ENCODE measurements at places on chromosomes 11 and 22. TPM values are rescaled to one million over a fixed set of nuclear protein-coding genes. Genes with fewer than 3 reads are reported as not detected.

DNA sequence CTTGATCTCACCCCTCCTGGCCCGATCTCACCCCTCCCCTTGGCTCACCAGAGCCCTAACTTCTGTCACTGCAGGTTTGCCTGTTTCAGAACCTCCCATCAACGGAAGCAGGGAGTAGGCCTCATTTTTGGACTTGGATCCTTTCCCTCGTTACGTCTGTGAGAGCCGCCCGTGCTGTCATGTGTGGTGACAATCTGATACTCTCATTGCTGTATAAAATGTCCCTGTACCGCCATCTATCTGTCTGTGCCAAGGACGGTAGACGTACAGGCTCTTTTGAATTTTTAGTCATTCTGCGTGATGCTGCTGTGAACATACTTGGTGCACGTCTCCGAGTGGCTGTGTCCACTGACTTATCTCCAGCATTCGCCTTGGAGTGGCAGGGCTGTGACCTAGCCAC, 1163.1 kb downstream of the BRD1 start:
- DNase-seq, result no peak

GRCh38 chr11:64121663-64122410, 44.1 kb downstream of the MACROD1 start:
- DNase-seq, result peak; percentile 43

GRCh38 chr11:118434123-118434552, 2.2 kb upstream of the KMT2A start:
- DNase-seq, result no peak

DNA sequence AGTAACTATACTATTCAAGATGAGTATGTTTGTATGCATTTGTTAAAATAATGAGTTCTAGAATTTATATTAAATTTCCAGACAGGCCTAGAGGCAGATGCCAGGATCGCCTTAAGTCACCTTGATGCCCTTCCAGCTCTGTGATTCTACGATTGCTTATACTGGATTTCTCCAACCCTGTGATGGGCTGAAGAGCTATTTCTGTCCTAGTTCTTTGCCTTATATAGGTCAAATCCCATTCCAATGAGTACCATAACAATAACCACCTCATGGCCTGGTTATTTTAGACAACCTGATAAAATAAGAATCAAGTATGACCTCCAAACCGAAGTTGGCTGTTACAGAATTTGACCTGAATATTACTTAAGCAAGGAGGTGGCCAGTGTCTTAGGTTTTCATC, 79.8 kb upstream of the BLID start:
- no peak for DNase-seq

GRCh38 chr11:86151174-86152005, 82.5 kb upstream of the PICALM start:
- DNase-seq, result peak; percentile 71

- DNase-seq, result no peak
Measured at GRCh38 chr11:113885897-113886296, 10.5 kb upstream of the USP28 start.

- no peak for DNase-seq
Measured at GRCh38 chr22:37499027-37499707, 13.0 kb upstream of the MFNG start.

GRCh38 chr11:72639502-72640375, 34.5 kb downstream of the PDE2A start:
- no peak for DNase-seq

DNA sequence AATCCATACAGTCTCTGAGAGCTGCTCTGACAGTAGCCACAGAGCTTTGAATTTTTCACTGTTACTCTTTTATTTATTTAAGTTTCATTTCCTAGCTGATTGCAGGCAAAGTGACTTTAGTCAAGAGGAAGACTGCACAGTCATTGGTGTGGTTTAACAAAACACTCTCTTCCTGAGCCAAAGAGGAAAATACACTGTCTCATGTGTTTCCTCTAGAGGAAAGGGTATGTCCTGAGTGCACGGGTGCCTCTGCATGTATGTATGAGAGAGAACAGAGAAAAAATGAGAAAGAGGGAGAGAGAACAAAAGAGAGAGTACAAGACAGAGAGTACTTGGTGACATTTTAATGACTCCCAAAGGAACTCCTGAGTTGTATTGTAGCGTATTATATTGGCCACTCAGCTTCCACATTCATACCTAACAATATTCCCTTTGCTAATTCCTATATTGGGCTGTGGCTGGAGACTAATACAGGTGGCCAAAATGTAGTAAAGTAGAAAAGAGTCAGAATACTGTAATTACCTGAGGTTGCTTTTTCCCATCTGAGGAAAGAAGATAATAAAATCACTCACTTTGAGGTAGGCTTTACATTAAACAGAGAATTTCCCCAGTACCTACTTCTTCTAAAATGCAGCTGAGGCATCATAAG, at the start of gene OR4D9:
OR4D9 (plus strand) TSS at position 599 of the 649 bp plus-strand sequence. CDS start 3,374 bp downstream, outside the sequence.
- no peak for DNase-seq

- DNase-seq, result no peak
Measured at GRCh38 chr11:103210543-103210942, 101.3 kb downstream of the DYNC2H1 start.

- no peak for DNase-seq
Measured at GRCh38 chr11:34346551-34346950, 11.3 kb downstream of the ABTB2 start.

DNA sequence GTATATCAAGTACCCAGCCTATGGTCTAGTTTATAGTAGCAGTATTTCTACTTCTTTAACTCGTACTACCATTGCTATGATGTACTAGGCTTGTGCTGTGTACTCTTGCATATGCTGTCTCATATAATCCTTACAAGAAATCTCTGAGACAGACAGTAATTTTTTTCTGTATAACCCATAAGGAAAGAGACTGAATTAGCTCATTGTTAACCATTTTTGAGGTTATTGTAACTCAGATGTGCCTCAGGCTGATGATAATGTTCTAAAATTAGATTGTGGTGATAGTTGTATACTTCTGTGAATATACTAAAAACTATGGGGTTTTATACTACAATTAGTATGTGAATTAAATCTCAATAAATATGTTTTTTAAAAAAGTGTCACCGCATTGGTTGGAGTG, 112.2 kb upstream of the RRM1 start:
- no peak for DNase-seq

- no peak for DNase-seq
Measured at GRCh38 chr11:62353841-62354240, 16.6 kb downstream of the ASRGL1 start.

DNA sequence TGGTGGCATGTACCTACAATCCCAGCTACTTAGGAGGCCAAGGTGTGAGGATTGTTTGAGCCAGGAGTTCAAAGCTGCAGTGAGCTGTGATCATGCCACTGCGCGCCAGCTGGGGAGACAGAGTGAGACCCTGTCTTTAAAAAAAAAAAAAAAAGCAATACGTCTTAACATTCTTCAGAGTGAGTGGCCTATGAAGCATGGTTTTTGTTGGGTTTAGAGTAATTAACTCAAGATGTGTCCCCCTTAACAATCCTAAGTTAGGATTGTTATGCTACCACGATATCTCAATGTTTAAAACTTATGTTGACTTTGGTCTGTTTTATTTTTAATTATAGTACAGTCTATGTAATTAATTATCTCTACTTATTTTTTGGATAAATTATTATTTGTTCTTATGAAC, 156.1 kb downstream of the HIPK3 start:
- DNase-seq, result no peak

DNA sequence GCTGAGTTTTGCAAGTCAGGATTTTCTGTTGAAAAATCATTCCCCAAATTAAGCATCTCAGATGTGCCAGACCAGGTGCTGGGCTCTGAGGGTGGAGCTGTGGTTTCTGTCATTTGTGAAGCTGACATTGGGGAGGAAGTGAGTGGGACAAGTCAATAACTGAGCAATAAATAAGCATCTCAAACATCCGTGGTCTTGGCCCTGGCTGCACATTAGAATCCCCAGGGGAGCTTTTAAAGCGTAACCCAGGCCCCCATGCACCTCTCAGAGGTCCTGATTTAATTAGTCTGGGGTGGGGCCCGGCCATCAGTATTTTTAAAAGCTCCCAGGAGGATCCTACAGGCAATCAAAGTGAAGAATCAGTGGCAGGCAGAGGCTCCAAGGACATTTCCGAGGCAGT, 420.0 kb downstream of the MN1 start:
- no peak for DNase-seq

DNA sequence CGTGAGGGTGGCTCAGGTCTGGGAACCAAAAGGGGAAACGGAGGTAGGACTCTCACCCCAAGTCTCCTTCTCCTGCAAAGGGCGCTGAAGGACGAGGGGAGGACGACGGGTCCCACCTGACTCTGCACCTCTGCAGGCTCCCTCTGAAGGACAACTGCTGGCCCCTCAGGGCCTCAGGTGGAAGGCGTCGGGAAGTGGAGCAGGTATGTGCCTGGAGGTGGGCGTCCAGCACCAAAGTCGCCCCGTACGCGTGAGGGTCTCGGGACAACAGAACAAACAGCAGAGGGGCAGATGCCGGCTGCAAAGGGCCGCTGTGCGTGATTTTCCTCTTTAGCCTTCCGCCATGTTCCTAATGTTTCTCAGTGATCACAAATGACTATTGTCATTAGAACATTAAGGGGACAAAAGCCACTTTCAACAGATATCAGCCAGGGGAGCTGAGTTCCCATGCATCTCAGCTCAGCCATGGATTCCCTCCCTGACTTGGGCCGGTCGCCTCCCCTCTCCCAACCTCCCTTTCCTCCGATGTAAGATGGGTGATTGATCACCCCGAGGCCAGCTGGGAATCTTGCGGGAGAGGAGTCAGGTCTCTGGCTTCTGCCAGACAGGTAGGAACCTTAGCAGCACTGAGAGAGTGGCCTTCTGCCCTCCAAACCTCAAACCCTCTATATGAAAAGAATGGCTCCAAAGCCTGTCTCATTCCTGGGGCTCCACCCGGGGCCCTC, 836 bp downstream of the SLC16A8 start:
- no peak for DNase-seq

GRCh38 chr11:17387811-17388210, 648 bp downstream of the KCNJ11 start:
- DNase-seq, result no peak

DNA sequence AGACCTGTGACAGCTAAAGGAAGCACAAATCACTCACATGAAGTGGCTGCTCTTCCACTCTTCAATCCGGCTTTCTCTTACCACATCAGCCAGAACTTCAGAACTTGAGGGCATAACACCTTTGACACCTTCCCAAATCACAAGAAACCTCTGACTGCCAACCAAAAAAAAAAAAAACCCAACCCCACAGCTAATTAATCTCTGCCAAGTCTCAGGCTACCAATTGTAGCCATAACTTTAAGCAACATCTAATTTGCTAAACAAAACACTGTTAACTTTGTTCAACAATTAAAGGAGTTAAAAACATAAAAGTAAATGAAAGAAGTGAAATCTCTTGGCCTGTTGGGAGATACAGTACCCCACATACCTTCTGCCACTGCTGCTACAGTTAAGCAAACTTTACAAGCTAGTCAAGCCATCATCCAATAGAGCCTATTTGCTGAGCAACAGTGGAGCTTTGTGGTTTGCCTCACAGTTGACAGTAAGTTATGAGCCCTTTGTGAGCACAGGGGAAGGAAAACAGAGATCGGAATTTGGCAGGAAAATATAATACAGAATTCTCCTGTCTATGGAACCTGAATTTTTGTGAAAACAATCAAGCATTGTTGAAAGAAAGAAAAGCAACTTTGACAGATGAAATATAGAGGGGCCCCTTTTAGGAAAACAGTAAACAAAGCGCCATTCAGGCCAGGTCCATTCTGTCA, at the start of gene SOX6:
SOX6 (minus strand) TSS at position 490 of the 704 bp plus-strand sequence. CDS start 15,298 bp downstream, outside the sequence.
- no peak for DNase-seq

DNA sequence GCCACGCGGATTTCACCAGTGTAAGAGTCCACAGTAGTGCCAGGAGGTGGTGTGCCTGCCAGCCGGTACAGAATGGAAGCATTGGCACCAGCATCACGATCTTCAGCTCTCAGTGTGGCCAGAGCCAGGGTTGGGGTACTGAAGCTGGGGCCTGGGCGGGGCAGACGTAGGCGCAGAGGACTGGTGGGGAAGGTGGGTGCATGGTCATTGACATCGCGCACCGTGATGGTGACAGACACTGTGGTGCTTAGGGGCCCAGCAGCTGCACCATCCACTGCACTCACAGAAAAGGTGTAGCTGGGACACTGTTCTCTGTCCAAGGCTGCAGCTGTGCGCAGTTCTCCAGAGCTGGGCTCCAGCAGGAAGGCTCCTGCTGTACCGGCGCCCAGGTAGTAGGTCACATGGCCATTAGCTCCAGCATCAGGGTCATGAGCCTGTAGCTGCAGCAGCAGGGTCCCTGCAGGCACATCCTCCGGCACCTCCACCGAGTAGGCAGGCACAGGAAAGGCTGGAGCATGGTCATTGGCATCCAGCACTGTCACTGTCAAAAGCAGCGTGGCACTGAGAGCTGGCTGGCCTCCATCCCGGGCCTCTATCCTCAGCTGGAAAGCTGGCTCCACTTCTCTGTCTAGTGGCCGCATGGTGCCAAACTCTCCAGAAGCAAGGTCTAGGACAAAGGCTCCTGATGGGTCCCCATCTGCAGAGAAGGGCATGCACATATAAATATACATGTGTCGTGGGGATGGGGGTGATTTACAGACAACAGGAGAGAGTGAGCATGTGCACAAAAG, 7.9 kb upstream of the TPP1 start:
- DNase-seq, result no peak

DNA sequence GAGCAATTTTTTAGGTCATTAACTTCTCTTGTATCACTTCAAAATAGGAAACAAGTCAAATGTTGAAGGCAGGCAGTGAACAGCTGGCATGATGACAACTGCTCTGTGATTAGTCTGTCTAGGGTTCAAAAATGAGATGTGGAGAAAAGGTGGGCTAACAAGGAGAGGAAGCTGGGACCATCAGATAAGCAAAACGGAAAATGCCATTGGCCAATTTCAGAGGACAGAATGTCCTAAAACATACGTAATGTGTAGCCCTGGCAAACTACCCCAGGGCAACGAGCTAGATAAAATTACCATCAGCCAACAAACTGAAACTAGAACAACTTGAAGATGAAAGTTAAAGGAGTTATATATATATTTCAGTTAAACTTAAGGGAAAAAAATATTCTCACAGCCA, 93.2 kb downstream of the RELT start:
- no peak for DNase-seq

GRCh38 chr22:30243661-30244060, 2.9 kb downstream of the LIF start:
- DNase-seq, result no peak

GRCh38 chr11:64252003-64252872, 908 bp downstream of the PLCB3 start:
- DNase-seq, result no peak

- DNase-seq, result no peak
Measured at GRCh38 chr22:34210301-34210700, 290.0 kb upstream of the LARGE1 start.

- no peak for DNase-seq
Measured at GRCh38 chr11:70312401-70313357, 42.2 kb downstream of the PPFIA1 start.

- DNase-seq, result no peak
Measured at GRCh38 chr11:33507356-33507755, 193.3 kb downstream of the C11orf91 start.

- DNase-seq, result no peak
Measured at GRCh38 chr11:88175569-88176075, 379 bp upstream of the RAB38 start.

- DNase-seq, result no peak
Measured at GRCh38 chr22:25514436-25515180, 49.9 kb upstream of the GRK3 start.

- DNase-seq, result no peak
Measured at GRCh38 chr11:48090174-48090573, 109.8 kb downstream of the PTPRJ start.

GRCh38 chr22:46105494-46106278, 44.6 kb upstream of the PPARA start:
- DNase-seq, result peak; percentile 86

H19 gene
- 78.8 TPM for total RNA-seq

MEI1 gene
- 3.4 TPM for total RNA-seq

SCGB1A1 gene
- total RNA-seq, result not detected

MS4A18 gene
- total RNA-seq, result not detected

SMTNL1 gene
- total RNA-seq, result not detected

PHOX2A gene
- total RNA-seq, result not detected

ZFTA gene
- total RNA-seq, result 59.3 TPM

PRR33 gene
- not detected for total RNA-seq

Measured in kidney epithelial cell (primary cell).